Tibial nerve (tissue), 4 donors: ENCODE measurements at places on chromosomes 16 and 17. TPM values are rescaled to one million over a fixed set of nuclear protein-coding genes. Genes with fewer than 3 reads are reported as not detected.

DNA sequence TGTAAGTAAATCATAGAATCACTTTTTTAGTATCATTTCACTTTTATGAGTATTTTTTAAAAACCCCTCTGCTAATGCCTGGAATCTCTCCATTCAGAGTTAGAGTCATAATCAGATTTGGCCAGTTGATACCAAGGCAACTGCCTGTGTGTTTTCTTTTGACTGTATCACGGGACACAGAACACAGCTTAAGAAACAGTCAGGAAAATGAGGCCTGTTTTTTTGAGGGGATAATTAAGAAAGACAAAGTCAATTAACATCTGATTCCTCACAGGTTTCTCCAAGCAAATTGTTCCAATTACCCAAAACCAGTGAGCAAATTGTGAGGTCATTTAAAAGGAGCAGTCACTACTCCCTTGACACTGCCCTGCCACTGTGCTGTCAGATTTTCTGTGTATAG lies 944.5 kb upstream of the SOX9 start:
- no peaks in the 10 kb centered on the region for H3K4me1 ChIP-seq
- no peaks in the 10 kb centered on the region for H3K27me3 ChIP-seq
- no peak overlapping the region for H3K4me3 ChIP-seq
- no peaks in the 10 kb centered on the region for H3K36me3 ChIP-seq
- H3K27ac ChIP-seq = no peak overlapping the region

The ANKRD40CL gene
- not detected for total RNA-seq

The UBFD1 gene
- total RNA-seq = 77.6 TPM

DNA sequence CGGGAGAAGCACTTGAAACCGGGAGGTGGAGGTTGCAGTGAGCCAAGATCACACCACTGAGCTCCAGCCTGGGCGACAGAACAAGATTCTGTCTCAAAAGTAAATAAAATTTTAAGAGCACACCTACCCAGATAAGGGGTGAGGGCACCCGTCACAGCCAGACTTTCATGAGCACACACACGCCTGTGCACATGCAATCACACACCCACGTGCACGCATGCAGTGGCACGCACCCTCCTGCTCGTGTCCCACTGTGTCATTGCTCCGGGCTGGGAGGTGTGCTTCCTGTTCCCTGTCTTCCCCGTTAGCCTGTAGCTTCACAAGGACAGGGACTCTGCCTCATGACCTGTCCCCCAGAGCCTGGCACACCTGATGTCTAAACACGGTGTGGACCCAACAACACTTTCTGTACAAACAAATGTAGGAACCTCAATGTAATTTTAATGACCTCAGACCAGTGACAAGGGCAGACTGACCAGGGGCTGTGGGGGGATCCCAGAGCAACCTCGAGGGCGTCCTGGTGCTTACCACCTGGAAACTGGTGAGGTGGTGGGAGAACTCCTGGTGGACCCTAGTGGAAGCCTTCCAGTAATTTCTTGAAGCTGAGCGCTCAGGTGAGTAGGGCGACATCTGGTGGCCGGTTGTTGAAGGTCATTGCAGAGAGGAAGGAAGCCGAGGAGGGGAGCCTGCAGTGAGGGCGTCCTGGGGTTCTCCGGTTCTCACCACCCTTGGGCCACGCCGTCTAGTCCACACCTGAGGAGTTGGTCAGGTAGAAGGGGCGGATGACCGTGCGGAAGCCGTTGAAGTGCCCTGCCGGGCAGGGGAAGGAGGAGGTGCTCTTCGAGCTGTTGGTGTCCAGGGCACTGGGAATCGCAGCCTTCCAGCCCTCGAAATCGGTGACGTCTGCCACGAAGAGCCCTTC lies 8.6 kb downstream of the LGALS3BP start:
- no peaks in the 10 kb centered on the region for H3K27me3 ChIP-seq
- peak overlapping the region; percentile 78 for H3K27ac ChIP-seq
- no peak overlapping the region for H3K4me3 ChIP-seq
- peak; percentile 83 for DNase-seq
- H3K4me1 ChIP-seq = peaks cover 26% of the 10 kb centered on the region
- no peaks in the 10 kb centered on the region for H3K36me3 ChIP-seq
